ENCODE measurements at places on chromosomes 12 and 14. TPM values are rescaled to one million over a fixed set of nuclear protein-coding genes. Genes with fewer than 3 reads are reported as not detected.

C1S gene
- 4.0 TPM for total RNA-seq

SLC17A8 gene
- not detected for total RNA-seq

TROAP gene
- 63.8 TPM for total RNA-seq

KRT8 gene
- 0.65 TPM for total RNA-seq

KRT6B gene
- not detected for total RNA-seq

CLIP1 gene
- total RNA-seq = 87.3 TPM

CCDC92 gene
- 31.0 TPM for total RNA-seq
